ENCODE measurements at places on chromosomes 16 and 17.

DNA sequence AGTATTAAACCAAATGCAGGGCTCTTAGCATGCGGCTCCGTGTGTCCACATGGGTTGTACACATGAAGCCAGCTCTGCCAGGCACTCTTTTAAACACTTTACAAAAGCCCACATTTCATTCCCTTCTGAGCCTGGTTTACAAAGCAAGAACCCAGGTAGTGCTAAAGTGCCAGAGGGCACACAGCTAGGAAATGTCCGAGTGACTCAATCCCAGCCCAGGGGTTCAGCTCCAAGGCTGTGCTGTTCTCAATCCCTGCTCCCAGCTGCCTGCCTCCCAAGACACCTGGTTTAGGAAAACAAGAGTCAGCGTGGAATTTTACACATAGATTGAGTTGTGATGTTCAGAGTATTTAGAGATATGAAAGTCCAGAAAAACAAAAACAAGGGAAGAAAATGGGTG, 13.3 kb upstream of the DCAF7 start:
- DNase-seq = no peak

GRCh38 chr17:78272181-78272913, 40.9 kb downstream of the TMEM235 start:
- no peak for DNase-seq

GRCh38 chr17:17990282-17990681, 17.6 kb downstream of the DRC3 start:
- no peak for DNase-seq

- DNase-seq = no peak
Measured at GRCh38 chr17:40548982-40549685, 16.1 kb downstream of the CCR7 start.

DNA sequence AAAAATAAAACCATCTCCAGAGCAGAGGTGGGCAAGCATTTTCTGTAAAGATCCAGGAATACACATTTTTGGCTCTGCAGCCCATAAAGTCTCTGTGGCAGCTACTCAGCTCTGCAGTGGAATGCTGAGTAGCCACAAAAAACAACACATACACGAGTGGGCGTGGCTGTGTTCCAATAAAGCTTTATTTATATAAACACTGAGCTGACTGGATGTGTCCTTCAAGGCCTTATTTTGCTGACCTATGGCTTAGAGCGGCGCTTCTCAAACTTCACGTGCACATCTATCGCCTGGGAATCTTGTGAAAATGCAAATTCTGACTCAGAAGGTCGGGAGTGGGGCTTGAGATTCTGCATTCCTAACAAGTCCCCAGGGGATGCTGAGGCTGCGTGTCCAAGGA, 39.7 kb downstream of the XYLT1 start:
- DNase-seq = no peak

DNA sequence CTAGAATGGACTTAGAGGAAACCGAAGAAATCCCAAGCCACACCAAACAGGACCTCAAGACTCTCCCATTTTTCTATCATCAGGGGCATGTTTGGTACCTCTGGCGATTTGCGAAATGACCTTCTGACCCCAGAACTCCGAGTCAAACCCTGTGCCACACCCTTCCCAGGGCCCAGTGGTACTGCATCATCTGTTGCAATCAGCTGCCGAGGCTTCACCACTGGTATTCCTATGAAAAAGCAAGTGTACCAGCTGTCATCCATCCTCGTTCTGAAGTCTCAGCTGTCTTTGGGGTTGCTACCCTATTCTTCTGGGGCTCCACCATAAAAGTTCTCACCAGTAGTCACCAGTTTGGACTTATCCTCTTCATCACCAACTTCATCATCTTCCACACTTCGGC, 2.3 kb upstream of the RSKR start:
- no peak for DNase-seq

GRCh38 chr17:18954321-18954720, 2.4 kb downstream of the SLC5A10 start:
- DNase-seq = no peak

DNA sequence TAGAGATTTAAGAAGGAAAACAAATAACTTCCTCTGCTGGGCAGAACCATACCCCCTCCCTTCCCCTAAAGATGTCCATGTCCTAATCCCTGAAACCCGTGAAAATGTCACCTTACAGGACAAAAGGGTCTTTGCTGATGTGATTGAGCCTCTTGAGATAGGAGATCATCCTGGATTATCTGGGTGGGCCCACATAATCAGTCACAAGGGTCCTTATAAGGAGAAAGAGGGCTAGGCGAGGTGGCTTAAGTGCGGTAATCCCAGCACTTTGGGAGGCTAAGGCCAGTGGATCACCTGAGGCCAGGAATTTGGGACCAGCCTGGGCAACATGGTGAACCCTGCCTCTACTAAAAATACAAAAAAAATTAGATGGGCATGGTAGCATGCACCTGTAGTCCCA, 12.0 kb upstream of the SLC39A11 start:
- no peak for DNase-seq

DNA sequence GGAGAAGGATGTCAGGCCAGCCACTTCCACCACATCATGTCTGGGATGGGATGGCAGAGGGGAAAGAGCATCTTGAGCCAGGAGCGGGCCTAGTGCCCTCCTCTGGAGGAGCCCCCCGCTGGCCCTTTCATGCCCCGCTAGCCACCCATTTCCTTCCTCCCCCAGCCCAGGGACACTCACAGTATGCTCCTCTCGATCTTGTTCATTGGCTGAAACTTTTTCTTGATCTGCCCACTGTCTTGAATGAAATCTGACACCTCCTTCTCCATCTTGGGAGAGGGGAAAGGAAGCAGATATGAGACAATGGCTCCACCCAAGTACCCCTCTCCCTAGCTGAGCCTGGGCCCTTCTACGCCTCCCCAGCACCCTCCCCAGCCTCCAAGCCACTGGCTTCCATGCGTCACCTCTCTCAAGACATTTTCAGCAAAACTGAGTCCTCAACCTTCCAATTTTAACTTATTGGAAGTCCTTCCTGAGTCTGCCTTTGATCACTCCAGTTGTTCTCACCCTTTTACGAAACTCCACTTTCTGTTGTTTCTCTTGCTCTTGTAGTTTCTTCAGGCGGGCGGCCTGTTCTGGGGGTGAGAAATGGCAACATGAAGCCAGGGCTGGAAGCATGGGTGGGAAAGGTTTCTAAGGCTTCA, 7.2 kb downstream of the SPAG7 start:
- DNase-seq = no peak
